NCI-H1930 (cell line): ENCODE measurements at places on chromosomes 6 and 20.

DNA sequence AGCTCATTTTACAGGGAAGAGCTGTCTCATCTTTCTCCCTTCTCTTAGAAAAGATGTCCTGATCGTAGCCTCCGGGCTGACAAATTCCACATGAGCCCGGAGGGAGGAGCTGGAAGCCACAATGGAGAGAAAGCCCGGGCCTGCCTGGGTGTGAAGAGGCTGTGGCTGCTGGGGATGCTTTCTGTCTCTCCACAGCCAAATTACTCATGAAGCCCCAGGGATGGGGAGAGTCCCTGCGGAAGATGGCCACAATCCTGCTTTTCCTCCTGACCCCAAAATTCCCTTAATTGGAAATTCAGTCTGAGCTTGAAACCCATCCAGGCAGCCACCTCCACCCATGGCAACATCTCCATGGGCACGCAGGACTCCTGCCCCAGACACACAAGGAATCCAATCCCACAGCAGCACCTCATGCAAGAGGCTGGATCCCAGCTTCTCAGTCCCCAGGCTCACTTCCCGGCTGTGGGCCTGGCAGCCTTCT is 32.4 kb downstream of the JPH2 start:
- no peak for DNase-seq

DNA sequence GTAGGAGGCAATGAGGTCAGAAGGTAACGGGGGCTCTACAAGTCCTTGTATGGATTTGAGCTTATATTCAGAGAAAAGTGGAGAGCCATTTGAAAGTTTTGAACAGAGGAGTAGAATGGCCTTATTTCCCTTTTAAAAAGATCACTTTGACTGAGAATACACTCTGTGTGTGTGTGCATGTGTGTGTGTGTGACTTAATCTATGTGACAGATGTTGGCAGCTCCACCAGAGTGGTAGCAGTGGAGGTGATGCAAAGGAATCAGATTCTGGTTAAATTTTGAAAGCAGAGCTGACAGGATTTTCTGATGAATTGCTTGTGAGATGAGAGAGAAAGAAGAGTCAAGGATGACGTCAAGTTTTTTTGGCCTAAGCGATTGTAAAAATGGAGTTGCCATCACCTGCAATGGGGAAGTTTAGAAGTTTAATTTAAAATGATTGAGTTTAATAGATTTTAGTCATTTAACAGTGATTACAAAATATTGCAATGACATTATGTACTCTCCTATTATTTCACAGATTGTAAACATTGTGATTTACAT is 172.2 kb upstream of the HEY2 start:
- DNase-seq, result no peak

DNA sequence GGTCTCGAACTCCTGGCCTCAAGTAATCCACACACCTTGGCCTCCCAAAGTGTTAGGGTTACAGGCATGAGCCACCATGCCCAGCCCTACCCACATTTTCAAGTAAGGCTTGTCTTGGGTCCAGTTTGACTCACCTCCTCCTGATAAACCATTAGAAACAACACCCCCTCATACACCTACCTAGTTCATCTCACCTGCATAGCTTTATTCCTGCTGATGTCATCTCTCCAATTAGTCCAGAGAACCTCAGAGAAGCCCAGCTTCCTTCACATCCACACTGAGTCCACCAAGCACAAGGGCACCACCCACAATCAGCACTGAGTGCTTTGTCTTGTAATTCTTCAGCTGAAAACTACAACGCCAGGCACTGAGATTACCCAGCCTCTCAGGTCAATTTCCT is 35.3 kb downstream of the KIF16B start:
- DNase-seq, result no peak

DNA sequence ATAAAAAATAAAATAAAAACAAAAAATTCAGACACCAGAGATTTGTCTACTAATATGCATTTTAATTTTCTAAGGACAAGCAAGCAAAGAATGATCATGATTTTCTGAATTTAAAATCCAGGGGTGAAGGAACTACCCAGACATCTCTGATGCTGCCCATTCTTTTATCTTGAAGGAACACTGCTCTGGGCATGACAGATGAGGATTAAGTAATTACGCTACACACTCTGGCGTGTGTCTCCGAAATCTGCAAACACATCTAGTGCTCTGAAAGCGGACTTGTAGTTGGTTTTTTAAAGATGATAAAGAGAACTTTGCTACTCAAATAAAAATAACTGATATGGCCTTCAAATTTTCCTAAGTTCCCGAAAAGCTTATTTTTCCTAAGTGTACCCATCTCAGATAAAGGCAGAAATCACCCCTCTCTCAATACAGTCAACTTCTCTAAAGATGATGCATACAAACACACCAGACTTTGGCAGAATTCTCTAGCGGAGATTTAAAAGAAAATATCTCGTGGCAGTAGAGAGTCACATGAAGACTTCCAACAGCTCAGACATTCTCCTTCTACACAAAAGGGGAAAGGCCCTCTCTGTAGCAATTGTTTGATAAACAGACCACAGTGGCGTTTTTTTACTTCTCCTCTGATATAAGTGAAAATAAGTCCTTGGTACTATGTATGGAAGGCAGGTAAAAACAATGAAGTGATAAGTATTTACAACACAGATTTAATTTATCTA is 133.8 kb downstream of the BACH2 start:
- DNase-seq, result no peak

GRCh38 chr6:144957236-144957937 is 672.3 kb downstream of the UTRN start:
- DNase-seq, result no peak

- DNase-seq, result no peak
These were observed 244.9 kb upstream of the SOX4 start for GRCh38 chr6:21348504-21349195.

DNA sequence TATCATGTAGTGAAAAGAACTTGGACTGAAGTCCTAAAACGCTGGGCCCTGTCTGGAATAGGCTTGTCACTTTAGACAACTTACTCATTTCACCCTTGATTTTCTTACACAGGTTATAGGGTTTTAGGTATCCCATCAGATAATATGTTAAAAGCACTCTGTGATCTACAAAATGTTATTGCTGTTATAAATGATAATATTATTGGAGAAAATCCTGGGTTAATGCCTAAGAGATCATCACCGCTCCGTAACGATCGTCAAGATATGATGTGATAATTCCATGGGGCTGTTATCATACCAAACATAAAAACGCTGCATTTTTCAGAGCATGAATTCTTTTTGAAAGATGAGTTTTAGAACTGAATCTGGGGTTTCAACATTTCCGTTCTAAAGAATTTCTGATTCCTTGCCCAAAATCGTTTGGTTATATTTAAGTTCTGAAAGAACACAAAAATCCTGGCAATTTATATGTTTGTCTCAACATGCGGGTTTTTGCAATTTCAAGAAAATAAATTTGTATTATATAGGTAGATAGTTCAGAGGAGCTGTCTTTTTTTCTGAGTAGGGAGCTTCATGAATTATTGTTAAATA is 154.8 kb downstream of the FOXC1 start:
- DNase-seq, result no peak
